Natural killer cell (primary cell): ENCODE measurements at places on chromosomes 4 and X. TPM values are rescaled to one million over a fixed set of nuclear protein-coding genes. Genes with fewer than 3 reads are reported as not detected.
A peak's percentile ranks its signal among the peaks of the same experiment; 100 is the strongest.

Gene HS6ST2
- total RNA-seq, result not detected

Gene PRPS1
- total RNA-seq, result 49.3 TPM

Gene CENPC
- total RNA-seq, result 91.1 TPM

Gene SPANXN3
- not detected for total RNA-seq

Gene ANK2
- total RNA-seq, result not detected

Gene CDS1
- total RNA-seq, result not detected

Gene LGI2
- not detected for total RNA-seq

Gene FHDC1
- total RNA-seq, result 0.23 TPM

GRCh38 chr4:18021470-18021719 lies 160 bp downstream of the LCORL start:
- peaks cover 16% of the 10 kb centered on the region for H3K4me1 ChIP-seq
- no peaks in the 10 kb centered on the region for H3K36me3 ChIP-seq
- DNase-seq, result no peak
- H3K4me3 ChIP-seq, result peak overlapping the region; percentile 79
- no peaks in the 10 kb centered on the region for H3K27me3 ChIP-seq

DNA sequence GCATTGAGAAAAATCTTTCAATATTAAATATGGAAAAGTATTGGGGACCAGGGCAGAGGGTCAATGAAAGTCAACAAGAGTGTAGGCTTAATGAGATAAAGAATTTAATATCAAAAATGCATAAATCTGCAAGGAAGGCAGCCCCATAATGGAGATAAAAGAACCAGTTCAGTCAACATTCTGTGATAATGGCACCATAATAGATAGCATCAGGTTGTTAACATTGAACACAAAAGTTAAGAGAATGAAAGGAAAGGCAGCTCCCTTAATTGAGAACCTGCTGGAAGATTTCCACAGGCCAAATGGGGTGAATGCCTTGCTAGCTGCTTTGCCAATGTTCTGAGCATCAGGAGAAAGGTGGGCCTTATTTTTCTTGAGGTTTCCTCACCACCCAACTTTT lies 60.4 kb upstream of the TMEM33 start:
- H3K27me3 ChIP-seq, result peaks cover 71% of the 10 kb centered on the region
- DNase-seq, result no peak
- H3K27ac ChIP-seq, result no peak overlapping the region
- H3K36me3 ChIP-seq, result no peaks in the 10 kb centered on the region
- no peak overlapping the region for H3K4me3 ChIP-seq

DNA sequence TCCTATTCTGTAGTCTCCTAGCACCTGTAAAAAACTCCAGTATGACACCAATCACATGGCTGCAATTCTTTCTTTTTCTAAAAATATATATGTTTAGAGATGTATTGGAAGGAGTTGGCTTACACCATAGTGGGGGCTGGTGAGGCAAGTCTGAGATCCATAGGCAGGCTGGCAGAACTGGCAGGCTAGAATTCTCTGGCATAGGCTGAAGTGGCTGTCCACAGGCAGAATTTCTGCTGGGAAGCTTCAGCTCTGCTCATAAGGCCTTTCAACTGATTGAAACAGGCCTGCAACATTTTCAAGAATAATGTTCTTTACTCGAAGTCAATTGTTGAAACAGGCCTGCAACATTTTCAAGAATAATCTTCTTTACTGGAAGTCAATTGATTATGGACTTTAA lies 37.0 kb downstream of the FGF2 start:
- H3K4me3 ChIP-seq, result no peak overlapping the region
- no peaks in the 10 kb centered on the region for H3K36me3 ChIP-seq
- no peak for DNase-seq
- peaks cover 5% of the 10 kb centered on the region for H3K27me3 ChIP-seq

DNA sequence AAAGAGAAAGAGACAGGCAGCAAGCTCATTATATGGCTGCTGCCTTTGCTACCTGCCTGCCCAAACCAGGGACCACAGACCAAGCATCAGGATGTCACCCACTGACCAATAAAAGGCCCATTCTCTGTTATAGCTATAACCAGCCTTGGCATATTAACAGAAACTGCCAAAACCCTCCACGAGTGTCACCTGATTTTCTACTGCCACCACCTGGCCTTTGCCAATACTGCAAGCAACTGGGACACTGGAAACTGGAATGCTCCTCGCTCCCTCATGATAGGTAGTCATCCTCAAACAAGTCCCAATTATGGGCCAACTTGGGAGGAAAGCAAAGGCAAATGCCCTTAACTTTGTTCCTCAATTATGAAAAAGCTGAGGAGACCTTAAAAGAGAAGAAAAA lies 76.0 kb downstream of the SPIN4 start:
- H3K27ac ChIP-seq, result no peak overlapping the region
- H3K36me3 ChIP-seq, result no peaks in the 10 kb centered on the region
- H3K27me3 ChIP-seq, result no peaks in the 10 kb centered on the region
- DNase-seq, result no peak
- no peaks in the 10 kb centered on the region for H3K4me1 ChIP-seq
- no peak overlapping the region for H3K4me3 ChIP-seq

DNA sequence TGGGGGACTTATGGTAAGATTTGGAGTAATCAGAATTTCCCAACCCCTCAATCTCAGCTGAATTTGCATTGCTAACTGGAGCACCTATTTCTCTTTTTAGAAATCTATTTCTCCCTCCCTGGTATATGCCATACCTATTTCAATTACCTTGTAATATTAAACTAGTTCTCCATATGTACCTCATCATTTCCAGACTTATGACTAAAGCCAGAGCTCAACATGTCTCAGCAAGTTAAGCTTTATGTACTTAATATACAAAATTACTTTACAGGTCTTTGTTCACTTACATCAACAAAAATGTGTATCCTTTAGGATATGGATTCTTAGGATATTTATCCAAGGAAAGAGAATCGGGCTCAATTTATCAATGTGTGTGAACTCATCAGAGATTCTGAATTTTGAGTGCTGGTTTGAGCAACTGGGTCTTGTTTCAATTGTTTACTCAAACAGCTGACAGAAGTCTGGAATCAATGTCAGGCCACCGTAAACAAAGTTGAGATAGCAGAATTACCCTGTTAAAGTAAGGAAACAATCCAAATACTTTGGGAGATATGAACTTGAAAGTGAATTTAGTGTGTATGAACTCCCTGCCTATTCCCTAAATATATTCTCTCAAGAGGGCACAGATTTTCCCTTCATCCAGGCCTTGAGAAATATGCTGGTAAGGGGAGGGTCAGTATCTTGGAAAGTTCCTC lies 199.6 kb downstream of the VEGFC start:
- no peak overlapping the region for H3K4me3 ChIP-seq
- H3K36me3 ChIP-seq, result no peaks in the 10 kb centered on the region
- no peaks in the 10 kb centered on the region for H3K4me1 ChIP-seq

GRCh38 chr4:4984186-4984585 lies 35.1 kb downstream of the CYTL1 start:
- H3K27ac ChIP-seq, result no peak overlapping the region
- H3K4me3 ChIP-seq, result no peak overlapping the region
- H3K27me3 ChIP-seq, result no peaks in the 10 kb centered on the region
- no peaks in the 10 kb centered on the region for H3K4me1 ChIP-seq
- DNase-seq, result no peak

DNA sequence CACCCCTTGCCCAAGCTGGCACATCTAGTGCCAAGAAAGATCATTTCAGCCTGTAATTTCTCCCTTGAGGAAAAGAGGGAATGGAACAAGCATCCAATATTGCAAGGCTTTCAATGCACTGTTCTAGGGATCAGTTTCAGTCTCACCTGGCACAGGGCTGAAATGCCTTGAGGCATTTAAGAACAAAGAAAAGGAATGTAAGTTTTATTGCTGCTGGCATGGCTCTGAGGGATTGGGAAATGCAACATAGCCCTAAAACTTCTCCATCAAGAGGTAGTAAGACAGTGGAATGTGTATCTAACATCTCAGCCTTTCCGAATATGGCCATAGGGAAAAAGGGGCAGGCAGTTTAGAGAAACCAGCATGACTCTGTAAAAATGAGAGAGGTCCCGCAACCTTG lies 732.6 kb upstream of the LCORL start:
- H3K27me3 ChIP-seq, result no peaks in the 10 kb centered on the region
- no peak overlapping the region for H3K27ac ChIP-seq
- no peak overlapping the region for H3K4me3 ChIP-seq
- H3K4me1 ChIP-seq, result no peaks in the 10 kb centered on the region
- DNase-seq, result no peak

DNA sequence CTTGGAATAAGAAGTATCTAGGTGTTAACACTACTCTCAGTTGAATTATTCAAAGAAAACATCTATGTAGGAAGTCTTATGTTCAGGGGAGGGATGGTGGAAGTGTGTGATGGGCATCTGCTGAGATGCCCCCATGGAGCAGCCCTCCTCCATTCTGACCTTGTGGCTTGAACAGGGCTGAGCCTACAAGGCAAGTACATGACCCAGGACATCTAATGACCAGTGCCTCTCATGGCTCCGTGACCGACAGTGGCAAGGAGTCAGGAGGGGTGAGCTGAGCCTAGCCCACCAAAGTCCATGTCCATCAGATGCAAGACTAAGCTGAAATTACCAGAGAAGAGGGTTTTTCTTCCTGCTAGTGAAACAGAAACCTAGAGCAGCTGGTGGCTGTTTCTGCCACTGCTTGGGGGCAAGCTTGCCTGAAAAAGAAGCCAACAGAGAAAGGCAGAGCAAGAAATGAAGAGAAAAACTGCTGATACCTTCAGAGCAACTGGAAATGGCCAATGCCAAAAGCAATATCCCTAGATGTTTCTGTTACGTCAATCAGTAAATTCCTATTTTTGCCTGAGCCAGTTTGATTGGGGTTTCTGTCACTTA lies 113.5 kb downstream of the TSPAN5 start:
- no peak overlapping the region for H3K4me3 ChIP-seq
- H3K4me1 ChIP-seq, result peaks cover 9% of the 10 kb centered on the region
- H3K36me3 ChIP-seq, result no peaks in the 10 kb centered on the region
- no peak overlapping the region for H3K27ac ChIP-seq
- no peak for DNase-seq

GRCh38 chr4:167721617-167722486 lies 370.5 kb upstream of the ANXA10 start:
- no peaks in the 10 kb centered on the region for H3K4me1 ChIP-seq
- H3K4me3 ChIP-seq, result no peak overlapping the region
- no peak overlapping the region for H3K27ac ChIP-seq
- no peaks in the 10 kb centered on the region for H3K36me3 ChIP-seq

- peak; percentile 18 for DNase-seq
- H3K4me1 ChIP-seq, result no peaks in the 10 kb centered on the region
- H3K36me3 ChIP-seq, result peaks cover 5% of the 10 kb centered on the region
- no peak overlapping the region for H3K27ac ChIP-seq
Measured at GRCh38 chr4:102789317-102789717, 28.5 kb upstream of the MANBA start.

GRCh38 chrX:120305531-120306141 lies 5.6 kb downstream of the TMEM255A start:
- no peaks in the 10 kb centered on the region for H3K27me3 ChIP-seq
- no peak overlapping the region for H3K27ac ChIP-seq
- peaks cover 60% of the 10 kb centered on the region for H3K4me1 ChIP-seq
- H3K4me3 ChIP-seq, result no peak overlapping the region
- H3K36me3 ChIP-seq, result no peaks in the 10 kb centered on the region

DNA sequence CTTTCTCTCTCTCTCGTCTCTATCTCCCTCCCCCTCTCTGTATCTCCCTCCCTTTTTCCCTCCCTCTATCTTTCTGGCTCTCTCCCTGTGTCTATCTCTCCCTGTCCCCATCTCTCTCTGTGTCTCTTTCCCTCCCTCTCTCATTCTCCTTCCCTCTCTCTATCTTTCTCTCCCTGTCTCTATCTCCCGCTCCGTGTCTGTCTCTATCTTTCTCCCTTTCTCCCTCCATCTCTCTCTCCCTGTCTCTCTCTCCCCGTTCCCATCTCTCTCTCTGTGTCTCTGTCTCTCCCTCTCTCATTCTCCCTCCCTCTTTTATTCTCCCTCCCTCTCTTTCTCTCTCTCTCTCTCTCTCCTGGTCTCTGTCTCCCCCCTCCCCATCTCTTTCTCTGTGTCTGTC lies 22.9 kb downstream of the IL3RA start:
- H3K27ac ChIP-seq, result no peak overlapping the region
- H3K4me3 ChIP-seq, result no peak overlapping the region
- DNase-seq, result no peak
- H3K36me3 ChIP-seq, result peaks cover 5% of the 10 kb centered on the region
- H3K4me1 ChIP-seq, result peaks cover 3% of the 10 kb centered on the region

DNA sequence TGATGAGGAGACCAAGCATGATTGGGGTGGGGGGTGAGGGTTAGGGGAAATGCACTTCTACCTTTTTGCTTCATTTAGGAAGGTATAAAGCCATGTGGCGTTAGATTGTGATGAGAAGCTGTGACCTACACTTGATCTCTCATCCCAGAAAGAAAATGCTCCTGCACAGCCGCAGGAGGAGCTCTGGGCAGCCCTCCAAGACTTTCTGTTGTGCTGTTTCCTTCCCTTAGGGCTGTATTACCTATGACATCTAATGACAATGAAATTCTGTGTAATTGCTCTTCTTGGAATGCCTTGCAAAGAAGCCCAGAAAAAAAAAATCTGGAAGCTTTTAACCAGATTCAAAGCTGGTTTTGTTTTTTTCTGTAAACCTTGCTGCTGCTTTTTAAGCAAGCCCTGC lies 13.4 kb downstream of the PRPS2 start:
- H3K27ac ChIP-seq, result no peak overlapping the region
- H3K36me3 ChIP-seq, result peaks cover 3% of the 10 kb centered on the region
- no peak overlapping the region for H3K4me3 ChIP-seq
- H3K27me3 ChIP-seq, result no peaks in the 10 kb centered on the region
- no peak for DNase-seq

DNA sequence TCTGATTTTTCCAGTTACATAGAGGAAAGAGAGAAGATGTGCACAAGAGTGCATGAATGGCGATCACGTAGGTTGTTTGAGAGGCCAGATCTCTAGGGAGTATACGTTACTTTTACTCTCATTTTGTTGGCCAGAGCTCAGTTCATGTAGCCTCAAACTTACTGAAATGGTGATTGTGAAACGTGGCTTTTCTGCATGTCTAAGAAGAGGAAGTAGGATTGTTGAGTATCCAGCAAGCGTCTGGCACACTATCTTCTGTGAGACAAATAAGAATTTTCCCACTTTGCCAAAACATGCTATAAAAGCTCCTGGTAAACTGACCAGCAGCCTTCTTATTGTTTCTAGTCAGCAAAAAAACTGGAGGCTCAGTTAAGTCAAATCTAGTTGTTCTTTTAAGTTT lies 264.5 kb upstream of the EMCN start:
- H3K4me3 ChIP-seq, result no peak overlapping the region
- no peaks in the 10 kb centered on the region for H3K36me3 ChIP-seq
- H3K27me3 ChIP-seq, result no peaks in the 10 kb centered on the region
- no peaks in the 10 kb centered on the region for H3K4me1 ChIP-seq
- no peak for DNase-seq

DNA sequence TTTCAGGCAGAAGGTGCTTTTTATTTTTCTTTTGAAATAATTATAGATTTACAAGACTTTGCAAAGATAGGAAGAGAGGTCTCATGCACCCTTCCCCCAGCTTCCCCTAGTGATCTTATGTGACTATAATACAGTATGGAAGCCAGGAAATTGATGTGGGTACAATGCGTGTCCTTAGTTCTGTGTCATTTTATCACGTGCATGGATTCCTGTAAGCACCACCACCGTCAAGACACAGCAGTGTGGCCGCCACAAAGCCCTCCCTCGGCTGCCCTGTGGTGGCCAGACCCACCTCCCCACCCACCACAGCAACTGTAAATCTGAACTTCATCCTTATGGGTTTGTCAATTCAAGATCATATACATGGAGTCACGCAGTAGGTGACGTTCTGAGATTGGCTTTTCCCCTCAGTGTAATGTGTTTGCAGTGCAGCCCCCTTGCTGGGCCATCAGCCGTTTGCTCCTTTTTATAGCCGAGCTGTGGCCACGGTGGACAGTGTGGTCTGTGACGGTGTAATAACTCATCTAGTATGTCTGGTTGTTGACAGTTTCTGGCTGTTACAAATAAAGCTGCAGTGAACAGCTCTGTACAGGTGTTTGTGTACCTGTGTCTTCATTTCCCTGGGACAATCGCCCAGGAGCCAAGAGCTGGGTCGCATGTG lies 10.9 kb upstream of the HTRA3 start:
- H3K27me3 ChIP-seq, result no peaks in the 10 kb centered on the region
- peaks cover 7% of the 10 kb centered on the region for H3K4me1 ChIP-seq
- no peak overlapping the region for H3K27ac ChIP-seq
- no peak for DNase-seq
- no peak overlapping the region for H3K4me3 ChIP-seq
